NCI-H1694 (cell line): ENCODE measurements at places on chromosomes 6 and 20.

GRCh38 chr20:15144916-15145315 lies 807.5 kb upstream of the FLRT3 start:
- DNase-seq, result no peak

GRCh38 chr6:135270676-135271536 lies 89.8 kb downstream of the MYB start:
- no peak for DNase-seq

DNA sequence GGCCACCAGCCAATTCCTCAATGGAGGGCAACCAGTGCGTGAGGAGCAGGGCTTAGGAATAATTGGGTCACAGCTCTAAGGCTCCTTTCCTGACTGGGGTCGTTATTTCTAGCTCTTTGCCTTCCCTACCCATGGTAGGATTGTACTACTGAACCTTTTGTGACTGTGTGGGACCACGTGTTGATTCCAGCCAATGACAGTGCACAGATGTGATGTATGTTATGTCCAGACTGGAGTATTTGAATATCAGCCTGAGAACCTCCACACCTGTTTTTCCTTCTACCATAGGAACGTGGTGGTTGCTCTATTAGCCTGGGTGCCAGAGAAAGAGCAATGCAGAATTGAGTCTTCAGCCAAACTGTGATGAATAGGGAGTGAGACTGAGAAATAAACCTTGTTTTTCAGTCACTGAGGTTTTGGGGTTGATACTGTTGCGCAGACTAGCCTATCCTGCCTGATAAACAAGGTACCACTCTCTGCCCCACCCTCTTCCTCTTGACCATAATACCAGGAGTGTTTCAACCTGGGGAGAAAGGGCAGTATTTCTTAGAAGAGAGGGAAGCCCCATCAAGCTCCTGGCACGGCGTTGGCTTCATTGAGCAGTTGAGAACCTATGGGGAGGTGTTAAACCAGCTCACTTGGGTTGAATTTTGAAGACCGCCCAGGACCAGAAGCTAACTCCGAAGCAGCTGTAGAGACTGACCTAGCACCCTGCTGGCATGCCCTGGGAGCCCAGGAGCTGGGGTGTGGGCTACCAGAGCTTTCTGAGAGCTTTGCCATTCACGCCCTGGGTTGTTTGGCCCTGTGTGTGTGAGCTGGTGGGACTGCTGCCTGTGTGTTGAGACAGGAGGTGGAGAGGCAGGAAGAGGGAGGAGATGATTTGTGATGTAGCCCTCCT lies 105.5 kb upstream of the BACH2 start:
- no peak for DNase-seq

- DNase-seq, result no peak
Measured at GRCh38 chr6:142416179-142416578, 114.4 kb downstream of the ADGRG6 start.

DNA sequence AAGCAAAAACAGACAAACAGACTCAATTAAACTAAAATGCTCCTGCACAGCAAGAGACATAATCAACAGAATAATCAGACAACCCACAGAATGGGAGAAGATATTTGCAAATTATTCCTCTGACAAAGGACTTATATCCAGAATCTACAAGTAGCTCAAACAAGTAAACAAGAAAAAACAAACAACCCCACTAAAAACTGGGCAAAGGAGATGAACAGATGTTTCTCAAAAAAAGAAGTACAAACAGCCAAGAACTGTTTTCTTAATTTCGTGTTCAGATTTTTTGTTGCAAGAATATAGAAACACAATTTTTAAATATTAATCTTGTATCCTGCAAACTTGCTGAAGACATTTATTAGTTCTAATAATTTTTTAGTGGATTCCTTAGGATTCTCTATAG lies 274.1 kb downstream of the BCKDHB start:
- DNase-seq, result no peak

DNA sequence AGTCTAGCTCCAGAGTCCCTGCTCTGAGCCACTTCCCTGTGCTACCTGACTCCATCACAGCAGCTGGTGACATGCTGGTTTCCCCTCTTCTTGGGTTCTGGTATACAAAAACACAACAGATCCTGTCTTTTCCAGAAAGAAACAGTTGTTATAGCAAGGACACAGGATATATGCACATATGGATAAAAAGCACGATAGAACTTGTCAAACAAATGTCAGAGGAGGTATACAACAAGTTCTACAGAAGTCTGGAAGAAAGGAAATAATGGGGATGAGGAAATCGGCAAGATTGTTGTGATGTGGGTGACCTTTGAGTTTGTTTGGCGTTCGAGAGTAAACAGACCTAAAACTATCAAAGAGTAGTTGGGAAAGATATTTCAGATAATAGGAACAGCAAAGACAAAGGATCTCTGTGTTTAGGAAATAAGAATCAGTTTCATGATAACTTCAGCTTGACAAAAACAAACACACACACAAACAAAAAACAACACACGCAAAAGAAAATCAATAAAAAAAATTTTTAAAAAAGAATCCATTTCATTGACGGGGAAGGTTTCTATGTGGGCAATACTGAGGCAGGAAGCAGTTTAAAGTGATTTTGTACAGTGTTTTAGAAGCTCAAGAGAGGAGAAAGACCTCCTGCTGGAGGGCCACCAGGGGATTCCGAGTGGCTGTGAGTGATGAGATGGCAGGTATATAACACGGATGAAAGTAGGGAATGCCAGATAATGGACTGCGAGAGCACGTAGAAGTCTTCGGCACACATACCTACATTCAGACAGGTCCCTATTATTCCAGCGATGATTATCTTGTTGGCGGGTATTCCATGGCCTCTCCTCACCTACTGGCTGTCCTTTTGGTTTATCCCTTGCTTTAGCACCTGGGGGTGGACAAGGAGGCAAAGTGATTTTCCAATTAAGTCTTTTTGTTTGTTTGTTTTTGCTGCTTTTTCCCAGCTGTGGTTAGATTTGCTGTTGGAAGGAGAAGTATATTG lies 174.9 kb downstream of the HS3ST5 start:
- DNase-seq, result no peak

DNA sequence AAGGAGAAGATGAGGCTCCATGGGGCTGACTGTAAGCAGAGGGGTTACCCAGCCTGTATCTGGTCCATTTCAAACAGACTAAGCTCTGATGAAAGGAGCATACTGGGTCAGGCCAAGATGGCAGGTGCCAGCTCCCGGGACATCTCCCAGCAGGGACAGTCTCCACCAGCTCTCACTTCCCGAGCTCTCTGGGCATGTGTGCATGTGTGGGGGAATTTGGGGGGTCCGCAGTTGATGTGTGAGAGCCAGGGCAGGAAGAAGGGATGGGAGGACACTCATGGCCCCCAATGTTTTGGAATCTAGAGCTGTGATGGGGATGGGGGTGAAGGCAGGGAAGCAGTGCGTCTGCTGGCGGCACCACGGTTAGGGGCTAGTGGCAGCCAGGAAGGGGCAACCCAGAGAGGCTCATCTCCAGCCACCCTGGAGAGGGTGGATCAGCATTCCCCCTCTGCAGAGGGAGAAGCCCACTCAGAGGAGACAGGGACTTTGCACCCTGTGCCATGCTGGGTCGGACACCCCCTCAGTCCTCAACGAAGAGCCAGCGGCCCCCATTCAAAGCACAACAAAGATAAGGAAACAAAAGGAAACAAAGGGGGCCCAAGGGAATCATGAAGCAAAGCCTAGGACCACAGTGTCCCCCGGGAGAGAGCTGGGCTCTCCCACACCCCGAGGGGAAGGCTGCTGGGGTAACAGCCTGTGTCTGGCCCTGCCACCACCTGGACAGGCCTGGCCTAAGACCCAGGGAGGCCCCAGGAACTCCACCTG lies 52.4 kb downstream of the DSTN start:
- DNase-seq, result no peak

- DNase-seq, result no peak
Measured at GRCh38 chr6:35725081-35725708, 11.6 kb upstream of the ARMC12 start.

GRCh38 chr6:20879121-20879520 lies 344.9 kb downstream of the CDKAL1 start:
- DNase-seq, result no peak

DNA sequence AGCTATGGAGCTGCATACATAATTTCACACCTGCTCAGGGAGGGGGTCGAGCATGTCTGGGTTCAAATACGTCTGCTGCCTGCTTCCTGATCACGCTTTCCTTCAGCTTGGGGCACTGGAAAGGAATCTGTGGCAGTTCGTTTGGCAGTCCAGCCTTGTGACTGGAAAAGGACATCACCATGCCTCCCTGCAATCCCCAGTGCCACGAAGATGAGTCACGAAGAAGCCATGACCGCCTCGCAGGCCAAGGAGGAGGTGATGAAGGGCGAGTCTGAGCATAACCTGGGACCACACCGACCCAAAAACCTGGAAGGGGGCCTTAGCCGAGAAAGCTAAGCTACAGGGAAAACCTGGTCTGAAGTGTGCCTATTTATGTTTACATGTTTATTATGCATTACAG lies 13.1 kb downstream of the JAG1 start:
- no peak for DNase-seq

- DNase-seq, result no peak
Measured at GRCh38 chr6:112433457-112433856, 86.3 kb downstream of the RFPL4B start.

DNA sequence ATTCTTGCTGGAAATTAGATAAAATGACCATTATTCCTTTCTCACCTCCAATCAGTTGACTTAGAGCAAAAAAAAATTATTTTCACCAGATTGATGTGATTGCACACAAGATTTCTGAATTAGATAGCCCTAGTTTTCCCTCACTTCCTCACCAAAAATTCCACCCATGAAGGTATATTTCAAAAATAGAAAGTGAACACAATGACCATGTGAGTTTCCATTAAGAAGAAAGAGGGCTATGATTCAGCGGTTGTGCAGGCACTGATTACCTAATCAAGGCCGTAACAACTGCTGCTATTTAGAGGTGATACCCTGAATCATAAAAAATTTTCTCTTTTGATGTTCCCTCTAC lies 19.5 kb upstream of the RALGAPA2 start:
- DNase-seq, result no peak

GRCh38 chr6:151240036-151240685 lies 394 bp downstream of the AKAP12 start:
- DNase-seq, result peak; percentile 46

DNA sequence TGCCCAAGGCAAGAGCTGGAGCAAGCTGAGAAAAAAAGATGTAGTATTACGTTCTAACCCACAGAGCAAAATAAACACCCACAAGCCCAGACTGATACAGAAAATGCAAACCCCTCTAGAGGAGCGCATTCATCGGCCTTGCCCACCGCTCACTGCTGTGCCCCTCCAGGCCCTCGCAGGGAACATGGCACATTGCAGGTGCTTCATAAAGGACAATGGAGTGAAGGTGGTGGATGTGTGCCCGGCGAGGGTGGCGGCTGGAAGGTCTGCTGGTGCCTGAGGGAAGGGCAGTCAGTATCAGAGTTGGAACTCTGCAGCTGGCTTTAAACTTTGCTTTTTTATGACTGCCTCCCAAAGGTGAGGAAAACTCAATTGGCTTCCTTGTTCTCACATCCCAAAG lies 18.5 kb upstream of the IRF4 start:
- no peak for DNase-seq

DNA sequence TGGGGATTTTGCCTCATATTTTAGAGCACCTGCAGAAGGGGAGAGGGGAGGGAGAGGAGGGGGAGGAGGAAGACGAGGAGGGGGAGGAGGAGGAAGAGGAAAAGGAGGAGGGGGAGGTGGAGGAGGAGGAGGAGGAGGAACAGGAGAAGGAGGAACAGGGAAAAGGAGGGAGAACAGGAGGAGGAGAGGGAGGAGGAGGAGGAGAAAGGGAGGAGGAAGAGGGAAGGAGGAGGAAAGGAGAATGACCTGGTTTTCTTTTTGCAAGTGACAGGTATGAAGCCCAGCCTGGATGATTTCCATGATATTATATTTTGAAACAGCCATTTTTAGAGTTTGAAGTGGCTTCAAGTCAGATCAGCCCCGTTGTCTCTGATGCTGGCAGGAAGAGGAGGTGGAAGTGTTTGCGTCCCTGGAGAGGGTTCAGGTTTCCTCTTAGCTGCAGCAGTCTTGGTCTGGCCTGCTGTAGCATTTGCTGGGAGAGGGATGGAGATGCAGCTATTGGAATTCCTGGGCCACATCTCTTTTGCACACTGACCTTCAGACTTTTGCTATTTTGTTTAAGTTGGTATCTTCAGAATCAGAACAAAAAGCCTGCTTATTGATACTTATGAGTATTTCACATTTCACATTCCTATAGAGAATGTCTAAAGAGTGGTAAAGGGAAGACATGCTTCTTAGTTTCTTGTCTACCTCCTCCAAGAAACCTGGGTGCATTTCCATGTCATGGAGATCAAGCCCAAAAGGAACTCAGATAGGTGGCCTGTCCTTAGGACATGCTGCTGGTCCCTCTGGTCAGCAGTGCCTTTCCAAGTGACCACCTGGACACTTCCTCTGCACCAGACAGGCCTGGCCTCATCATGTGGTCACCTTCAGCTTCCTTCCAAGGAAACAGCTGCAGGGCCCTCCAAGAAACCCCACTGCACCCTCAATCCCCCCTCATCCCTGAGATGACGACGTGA lies 54.3 kb upstream of the IYD start:
- no peak for DNase-seq

DNA sequence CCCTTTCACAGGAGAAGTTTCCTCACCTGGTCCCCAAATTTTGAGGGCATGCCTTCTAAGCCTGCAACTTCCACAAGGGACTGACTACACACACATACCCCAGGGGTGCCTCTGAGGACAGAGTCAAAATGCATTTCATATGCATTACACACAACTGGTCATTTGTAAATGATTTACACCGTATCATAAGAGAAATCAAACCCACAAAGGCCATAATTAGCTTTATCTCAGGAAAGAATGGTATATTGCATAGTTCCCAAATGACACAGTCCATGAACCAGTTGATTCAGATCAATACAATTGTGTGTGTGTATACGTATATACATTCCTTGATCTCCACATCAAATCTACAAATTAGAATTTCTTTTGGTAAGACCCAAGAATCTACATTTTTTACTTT lies 203.3 kb upstream of the PRDM1 start:
- no peak for DNase-seq

DNA sequence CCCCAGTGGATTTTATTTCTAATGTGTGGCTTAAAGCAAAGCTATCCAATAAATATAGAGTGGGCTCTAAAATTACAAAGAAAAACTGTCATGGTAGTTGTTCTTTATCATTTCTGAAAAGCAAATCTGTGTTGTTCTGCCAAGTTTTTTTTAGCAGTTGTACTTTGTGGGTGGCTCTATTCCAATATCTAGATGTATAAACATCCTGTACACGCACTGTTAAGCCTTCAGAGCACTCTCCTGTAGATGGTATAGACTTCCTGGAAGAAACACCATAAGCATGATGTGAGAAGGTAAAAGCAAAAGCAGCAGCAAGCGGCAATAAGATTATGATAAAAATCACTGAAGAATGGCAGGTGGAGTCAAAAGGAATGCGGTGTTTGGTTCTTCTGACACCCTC lies 21.5 kb upstream of the TMEM30A start:
- DNase-seq, result no peak

GRCh38 chr6:158703111-158703836 lies 53.4 kb downstream of the SYTL3 start:
- peak; percentile 76 for DNase-seq

DNA sequence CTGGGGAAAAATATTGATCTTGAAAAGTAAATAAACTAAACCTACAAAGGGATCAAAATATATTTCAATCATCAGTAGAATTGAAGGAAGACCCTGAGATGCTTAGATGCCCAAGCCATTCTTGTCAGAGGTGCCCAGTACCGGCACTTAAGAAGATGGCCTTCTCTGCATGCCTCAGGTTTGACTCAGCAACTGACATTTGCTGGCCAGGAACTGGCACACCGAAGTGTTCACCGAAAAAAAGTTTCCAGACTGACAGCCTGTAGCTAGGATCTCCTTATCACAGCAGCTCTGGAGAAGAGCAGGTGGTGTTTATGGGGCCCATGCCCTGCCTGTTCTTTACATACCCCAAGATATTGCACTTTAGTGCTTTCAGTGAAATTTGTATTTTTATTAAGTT lies 203.2 kb downstream of the MOXD1 start:
- DNase-seq, result no peak

- no peak for DNase-seq
Measured at GRCh38 chr20:50283922-50284810, 93.5 kb downstream of the CEBPB start.
